SJCRH30 (cell line): ENCODE measurements at places on chromosomes 1 and 21.

- no peak for DNase-seq
Observed at GRCh38 chr1:184366997-184367396, 19.8 kb upstream of the C1orf21 start.

DNA sequence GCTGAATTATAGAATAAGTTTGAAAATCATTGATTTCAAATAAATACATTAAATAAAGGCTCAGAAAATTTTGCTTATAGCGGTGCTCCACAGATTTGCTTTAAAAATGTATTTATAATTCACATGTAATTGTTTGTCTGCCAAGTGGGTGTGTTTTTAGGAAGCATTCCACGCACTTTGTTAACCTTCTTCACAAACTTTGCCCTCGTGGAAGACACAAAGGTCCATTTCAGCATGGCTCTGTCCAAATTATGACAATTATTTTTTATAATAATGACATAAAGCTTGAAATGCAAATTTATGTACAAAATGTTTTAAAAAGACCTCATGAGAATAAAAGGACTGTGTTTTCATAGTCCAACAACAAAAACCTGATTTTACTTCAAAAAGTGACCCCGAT lies 146.1 kb downstream of the GRIK1 start:
- no peak for DNase-seq

GRCh38 chr1:108880850-108881249 lies 4.1 kb downstream of the GPSM2 start:
- no peak for DNase-seq

DNA sequence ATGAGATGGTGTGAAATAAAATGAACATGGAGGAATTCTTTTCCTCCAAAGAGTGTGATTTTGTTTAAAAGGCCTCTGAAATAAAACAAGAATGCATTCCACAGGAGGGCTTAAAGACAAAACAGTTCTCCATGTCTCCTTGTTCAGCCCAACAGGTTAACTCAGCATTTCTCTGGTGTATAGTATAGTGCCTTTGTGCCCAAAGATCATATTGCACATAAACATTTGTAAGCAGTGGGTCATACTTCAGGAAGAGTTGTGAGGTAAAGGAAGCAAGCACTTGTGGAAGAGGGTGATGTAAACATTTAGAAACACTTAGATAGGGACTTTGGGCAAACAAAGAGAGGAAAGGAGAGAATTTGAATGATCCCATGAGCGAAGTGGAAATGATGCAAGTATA lies 433.9 kb downstream of the SIPA1L2 start:
- no peak for DNase-seq

- no peak for DNase-seq
Observed at GRCh38 chr1:44696789-44697345, 22.4 kb downstream of the ARMH1 start.

- no peak for DNase-seq
Observed at GRCh38 chr1:217910791-217911320, 279.7 kb downstream of the SPATA17 start.

DNA sequence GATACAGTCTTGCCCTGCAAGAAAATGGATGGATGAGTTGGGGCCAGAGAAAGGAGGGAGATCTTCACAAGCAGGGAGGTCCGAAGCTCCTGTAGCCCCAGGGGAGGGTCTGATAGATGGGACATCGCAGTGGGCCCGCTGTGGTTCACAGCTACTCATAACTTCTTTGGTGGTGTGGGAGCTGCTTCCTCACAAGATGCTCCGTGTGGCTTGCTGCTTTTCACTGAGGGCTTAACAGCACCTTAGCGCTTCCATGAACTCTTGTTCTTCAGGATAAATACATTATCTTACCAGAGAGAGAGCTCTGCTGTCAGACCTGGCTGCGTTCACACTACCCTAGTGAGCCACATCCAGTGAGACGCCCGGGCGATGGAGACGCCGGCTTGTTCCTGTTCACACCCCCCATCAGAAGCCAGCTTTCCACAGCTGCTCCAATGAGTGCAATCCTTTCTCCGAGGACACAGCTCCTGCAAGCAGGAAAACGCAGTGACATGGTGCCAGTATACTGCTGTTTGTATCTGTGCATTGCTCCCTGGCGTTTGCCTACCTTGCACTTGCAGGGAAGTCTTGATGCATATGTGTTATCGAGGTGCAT lies 599.8 kb downstream of the AJAP1 start:
- DNase-seq = no peak

GRCh38 chr1:151472856-151473731 lies 13.8 kb upstream of the POGZ start:
- no peak for DNase-seq
